NCI-H345 (cell line): ENCODE measurements at places on chromosomes 3 and 15.

DNA sequence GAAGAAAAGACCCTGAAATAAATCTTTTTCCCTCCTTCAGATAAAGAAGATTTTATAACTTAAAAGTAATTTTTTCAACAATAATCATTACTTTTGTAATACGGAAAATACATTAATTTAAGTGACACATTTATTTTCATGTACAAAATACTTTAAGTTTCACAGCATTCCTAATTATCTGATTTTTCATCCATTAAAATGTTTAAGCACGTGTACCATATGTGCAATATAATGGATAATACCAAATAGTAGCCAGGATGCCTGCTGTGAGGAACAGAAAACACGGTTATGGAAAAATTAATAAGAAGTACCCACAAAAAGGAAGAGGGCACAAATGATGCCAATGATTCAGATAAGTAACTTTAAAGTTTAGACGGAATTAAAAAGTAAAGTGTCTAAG, 33.5 kb downstream of the ADAM10 start:
- no peak for DNase-seq

DNA sequence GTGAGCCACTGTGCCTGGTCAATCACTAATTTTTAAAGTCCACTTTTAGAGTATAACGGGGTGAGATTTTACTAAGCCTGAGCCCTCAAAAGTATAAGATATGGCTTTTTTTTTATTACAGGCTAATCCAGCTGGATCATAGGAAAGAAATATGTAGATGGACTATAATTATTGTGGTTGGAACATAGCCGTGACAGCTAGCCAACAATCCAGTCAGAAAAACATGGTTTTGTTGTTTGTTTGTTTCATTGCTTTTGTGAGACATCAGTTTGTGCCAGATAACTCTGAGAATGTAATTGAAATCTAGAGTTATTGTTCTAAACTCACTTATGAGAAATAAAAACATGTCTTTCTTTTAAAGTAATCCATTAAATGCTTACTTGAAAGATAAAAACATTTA, 37.3 kb upstream of the ATOSA start:
- DNase-seq: no peak

- DNase-seq: no peak
Observed at GRCh38 chr15:95528920-95529319, 801.6 kb upstream of the NR2F2 start.

DNA sequence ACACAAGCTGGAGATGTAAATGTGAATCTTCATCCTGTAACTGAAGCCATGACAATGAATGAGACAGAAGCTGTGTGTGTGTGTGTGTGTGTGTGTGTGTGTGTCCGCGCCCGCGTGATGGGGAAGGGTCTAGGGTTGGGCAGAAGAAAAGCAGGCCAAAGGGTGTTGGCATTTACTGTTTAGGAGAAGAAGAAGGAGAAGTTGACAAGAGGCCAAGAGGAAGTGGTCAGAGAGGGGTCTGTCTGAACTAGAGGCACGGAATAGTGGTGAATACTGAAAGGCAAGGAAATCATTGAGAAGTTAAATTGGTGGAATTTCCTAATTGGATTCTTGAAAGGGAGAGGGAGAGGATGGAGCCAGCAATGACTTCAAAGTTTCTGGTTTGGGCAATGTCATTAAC, 5.6 kb upstream of the NCEH1 start:
- DNase-seq: no peak

GRCh38 chr15:91182101-91182500, 82.0 kb downstream of the SV2B start:
- DNase-seq: peak; percentile 26

DNA sequence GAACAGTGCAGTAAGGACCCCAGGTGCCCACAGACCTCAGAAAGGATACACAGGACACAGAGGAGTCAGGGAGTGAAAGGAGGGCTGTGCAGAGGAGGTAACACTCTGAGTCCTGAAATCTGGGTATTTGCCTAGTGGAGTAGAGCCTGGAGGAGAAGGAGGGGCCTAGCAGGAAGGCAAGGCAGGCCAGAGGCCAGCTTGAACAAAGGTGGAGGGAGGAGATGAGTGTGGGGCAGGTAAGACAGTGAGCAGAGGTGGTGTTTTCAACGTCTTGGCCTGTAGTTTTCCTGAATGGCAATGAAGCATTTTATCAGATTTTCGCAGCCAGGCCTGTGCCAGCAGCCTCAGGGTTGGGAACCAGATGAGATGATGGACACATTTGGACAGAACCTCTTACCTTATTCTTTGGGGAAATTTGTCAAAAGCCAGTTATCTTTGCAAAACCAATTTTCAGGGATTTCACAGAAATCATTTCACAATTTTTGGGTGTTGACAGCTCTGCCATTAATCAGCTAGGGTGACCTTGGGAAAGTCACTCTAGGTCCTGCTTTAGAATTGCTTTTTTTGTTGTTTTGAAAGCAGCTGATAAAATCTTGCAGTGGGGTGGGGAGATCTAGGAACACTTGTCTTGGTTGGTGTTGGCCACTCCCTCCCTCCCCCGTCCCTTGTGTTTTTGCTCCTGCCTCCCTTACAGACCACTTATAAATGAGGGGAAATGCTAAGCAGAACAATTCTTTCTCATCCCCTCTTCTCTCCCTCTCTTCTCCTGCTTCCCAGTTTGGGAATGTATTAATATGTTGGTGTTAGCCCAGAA, 38.4 kb downstream of the SPSB4 start:
- DNase-seq: no peak

GRCh38 chr3:39388741-39389248, 5.6 kb downstream of the SLC25A38 start:
- no peak for DNase-seq
